Testis (tissue), 5 donors: ENCODE measurements at places on chromosomes 6 and 20. TPM values are rescaled to one million over a fixed set of nuclear protein-coding genes. Genes with fewer than 3 reads are reported as not detected.
A peak's percentile ranks its signal among the peaks of the same experiment; 100 is the strongest.

GRCh38 chr20:63120808-63121090 is 95.2 kb downstream of the YTHDF1 start:
- DNase-seq = no peak

DNA sequence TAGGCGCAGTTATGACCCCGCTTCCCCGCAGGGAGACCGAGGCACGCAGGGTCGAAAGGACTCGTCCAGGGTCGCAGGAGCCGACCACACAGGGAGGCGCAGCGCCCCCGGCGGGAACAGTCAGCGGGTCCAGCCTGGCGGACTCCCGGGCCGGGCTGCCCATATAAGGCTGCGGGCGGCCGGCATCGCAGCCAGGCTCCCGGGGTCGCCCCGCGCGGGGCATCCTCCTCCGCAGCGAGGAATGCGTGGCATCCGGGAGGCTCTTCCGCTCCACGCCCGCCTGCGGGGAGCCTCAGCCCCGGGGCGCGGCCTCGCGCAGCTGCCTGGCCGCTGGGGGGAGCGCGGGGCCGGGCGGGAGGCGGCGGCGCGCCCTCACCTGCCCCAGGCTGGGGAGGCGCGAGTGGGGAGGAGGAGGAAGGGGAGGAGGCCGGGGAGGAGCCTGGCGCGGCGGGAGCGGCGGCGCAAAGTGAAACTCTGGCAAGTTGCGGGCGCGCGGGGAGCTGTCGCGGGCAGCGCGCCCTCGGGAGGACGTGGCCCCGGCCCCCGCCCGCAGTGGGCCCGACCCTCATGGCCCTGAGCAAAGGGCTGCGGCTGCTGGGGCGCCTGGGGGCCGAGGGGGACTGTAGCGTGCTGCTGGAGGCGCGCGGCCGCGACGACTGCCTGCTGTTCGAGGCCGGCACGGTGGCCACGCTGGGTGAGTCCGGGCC is at the start of gene SYNJ2:
Gene SYNJ2, plus strand, starts transcription at position 469 of the 707 bp plus-strand sequence. Its CDS starts 99 bp downstream, at position 568.
- peak; percentile 75 for DNase-seq

- no peak for DNase-seq
Measured at GRCh38 chr6:113416170-113416569, 441.0 kb upstream of the MARCKS start.

DNA sequence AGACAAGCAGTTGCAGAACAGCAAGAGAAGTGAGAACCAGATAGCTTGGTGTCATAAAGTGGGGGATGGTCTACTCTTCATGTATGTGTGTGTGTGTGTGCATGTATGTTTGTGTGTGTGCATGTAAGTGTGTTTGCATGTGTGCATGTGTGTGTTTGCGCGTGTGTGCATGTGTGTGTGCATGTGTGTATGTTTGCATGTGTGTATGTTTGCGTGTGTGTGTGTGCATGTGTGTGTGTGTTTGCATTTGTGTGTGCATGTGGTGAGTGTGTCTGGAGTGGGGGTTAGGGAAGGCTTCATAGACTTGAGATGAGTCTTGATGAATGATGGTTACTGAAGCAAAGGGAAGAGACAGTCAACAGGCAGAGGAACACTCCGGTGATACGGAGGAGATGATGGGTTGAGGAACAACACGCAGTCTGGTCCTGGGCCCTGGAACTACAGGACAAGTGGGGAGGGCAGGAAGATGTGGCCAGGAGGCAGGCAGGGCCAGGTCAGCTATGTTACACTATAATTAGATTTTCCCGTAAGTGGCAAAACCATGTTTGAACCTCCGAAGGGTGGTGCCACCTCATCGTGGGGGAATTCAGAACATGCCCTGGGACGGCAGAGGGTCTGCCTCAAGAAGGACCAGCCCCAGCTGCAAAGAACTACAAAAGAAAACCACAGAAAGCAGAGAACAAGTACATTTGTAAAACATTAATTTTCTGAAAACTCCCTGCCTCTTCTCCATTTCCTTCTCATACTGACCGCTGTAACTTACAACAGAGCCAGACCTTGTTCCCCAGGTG is 38.7 kb upstream of the PDE10A start:
- no peak for DNase-seq

DNA sequence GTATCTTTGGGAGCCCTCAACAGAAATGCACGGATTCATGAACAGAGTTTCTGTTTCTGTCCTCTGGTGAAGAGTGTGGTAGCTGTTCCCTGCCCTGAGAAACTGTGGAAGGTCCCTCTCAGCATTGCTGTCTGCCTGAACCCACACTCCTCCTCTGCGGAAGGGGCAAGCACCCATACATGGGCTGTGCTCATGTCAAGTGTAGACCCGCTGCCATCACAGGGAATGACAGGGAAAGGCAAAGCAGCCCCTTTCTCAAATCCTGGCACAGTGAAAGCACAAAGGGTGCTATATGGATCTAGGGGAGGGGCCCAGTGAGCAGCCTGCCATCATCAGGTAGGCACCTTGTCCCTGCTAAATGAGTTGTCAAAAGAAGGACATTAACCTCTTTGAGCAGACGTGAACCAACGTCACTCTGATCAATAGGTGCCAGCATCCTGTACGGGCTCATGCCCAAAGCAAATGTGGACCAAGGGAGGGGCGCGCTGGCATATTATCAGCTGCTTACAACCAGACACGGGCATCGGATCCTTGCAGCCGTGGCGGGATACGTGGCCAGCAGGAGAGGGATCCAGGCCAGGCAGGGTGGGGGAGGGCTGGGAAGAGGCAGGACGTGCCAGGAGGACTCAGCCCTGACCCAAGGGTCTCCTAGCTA is 231.2 kb upstream of the PMEPA1 start:
- no peak for DNase-seq

DNA sequence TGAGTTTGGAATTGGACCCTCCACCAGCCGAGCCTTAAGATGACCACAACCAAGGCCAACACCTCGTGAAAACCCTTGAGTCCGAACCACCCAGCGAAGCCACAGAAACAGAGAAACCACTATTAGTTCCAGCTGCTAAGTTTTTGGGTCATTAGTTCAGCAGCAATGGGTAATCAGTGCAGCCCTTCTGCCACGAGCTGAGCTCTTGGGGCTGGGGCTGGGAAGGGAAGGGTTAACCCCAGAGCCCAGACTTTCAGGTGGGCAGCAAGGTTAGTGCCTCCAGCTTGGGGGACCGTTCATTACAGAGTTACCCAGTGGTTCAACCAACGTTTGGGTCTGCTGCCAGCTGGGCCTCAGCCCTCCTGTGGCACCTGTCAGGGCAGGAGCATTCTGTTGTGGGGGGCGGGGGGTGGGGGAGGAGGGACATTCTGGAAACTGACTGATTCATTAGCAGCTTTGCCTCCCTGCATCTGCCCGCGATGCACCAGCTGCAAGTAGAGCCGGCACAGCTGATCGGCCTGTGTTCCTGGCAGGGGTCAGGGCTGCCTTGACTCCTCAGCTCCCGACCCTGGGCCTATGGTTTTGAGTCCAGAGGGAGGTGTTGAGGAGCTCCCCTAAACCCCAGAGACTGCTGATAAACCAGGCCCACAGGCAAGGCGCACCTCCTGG is 52.7 kb downstream of the TGM2 start:
- no peak for DNase-seq

DNA sequence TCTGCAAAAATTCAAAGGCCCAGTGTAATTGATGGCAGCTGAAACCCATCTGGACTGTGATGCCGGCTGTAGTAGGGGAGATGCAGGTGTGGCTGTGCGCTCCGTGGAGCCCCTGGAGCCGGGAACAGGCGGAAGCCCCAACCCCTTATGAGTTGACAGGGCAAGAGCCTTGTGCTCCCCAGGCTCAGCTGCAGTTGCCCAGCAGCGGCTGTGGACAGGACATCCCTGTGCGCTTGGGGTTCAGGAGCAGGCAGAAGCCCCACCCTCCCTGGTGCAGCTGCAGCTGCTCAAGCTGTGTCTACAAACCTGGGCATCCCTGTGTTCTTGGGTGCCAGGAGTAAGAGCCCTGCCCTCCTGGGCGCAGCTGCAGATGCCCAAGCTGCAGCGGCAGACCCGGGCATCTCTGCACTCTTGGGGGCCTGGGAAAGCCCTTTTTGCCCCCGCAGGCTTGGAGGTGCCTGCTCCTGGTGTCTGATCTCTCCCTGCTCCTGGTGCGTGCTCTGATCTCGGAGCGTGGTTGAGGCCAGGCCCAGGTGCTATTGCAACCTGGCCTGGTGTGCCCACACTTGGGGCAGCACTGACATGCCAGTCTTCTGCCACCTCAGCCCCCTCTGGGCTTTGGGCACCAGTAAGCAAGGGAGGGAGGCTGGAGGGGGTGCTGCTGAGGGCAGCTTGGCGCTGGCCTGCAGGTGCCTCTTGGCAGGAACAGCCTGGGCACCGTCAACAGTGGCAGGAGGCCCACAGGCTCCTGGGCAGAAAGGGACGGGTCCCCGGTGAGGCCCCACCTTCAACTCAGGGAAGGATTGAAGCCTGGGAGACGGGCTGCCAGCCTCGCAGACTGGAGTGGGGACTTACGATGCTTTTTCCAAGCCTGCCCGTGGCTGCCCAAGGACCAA is 30.3 kb downstream of the OR2J2 start:
- no peak for DNase-seq

GRCh38 chr20:16104783-16105182 is 468.5 kb downstream of the KIF16B start:
- no peak for DNase-seq

Gene YWHAB
- total RNA-seq = 127 TPM

Gene PGC
- not detected for total RNA-seq

Gene TMC2
- 0.56 TPM for total RNA-seq

Gene ZNF512B
- total RNA-seq = 24.5 TPM

Gene BTN1A1
- total RNA-seq = 0.31 TPM
